AG08395 (cell line): ENCODE measurements at places on chromosomes 2 and 18.

- DNase-seq: peak; percentile 35
Measured at GRCh38 chr18:9992300-9992972, 78.6 kb downstream of the VAPA start.

- no peak for DNase-seq
Measured at GRCh38 chr2:184879671-184880070, 281.3 kb downstream of the ZNF804A start.

DNA sequence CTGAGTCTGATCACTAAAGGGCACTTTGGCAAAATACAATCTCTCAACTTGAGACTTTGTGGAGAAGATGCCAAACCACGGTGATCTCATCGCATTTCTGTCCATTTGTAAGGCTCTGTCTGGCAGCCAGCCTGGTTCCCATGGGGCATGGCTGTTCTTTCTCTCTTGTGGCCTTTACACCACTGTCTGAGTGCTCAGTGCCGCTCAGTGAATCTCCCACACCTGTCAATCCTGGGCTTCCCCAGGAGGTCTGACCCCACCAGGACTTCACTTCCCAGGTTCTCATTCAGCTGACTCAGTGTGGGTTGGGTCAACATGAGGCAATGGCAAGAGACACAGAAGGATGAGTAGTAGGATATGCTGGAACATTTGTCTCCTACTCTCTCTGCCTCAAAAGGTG is 96.8 kb upstream of the TRIB2 start:
- DNase-seq: peak; percentile 88

GRCh38 chr2:108129636-108130035 is 110.1 kb upstream of the SULT1C3 start:
- no peak for DNase-seq

DNA sequence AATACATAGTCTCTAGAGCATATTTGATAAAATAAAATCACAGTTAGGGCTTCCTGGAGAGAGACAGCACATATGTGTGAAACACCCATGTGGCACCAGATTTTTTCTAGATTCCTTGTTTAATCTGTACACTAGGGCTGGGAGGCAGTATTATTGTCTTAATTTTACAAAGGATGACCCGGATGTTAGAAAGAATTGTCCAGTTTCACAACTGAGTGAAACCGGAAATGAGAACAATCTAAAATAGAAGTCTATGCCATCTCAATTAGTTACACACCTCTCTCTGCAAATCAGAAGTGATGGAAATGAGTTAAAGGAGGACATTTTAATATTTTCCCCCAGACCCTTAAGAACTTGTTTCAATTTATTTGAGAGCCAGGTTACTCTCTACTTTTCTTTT is 463.7 kb upstream of the DSEL start:
- no peak for DNase-seq
